Pons (tissue), 1 donor: ENCODE measurements at places on chromosomes 7 and 10.
A peak's percentile ranks its signal among the peaks of the same experiment; 100 is the strongest.

DNA sequence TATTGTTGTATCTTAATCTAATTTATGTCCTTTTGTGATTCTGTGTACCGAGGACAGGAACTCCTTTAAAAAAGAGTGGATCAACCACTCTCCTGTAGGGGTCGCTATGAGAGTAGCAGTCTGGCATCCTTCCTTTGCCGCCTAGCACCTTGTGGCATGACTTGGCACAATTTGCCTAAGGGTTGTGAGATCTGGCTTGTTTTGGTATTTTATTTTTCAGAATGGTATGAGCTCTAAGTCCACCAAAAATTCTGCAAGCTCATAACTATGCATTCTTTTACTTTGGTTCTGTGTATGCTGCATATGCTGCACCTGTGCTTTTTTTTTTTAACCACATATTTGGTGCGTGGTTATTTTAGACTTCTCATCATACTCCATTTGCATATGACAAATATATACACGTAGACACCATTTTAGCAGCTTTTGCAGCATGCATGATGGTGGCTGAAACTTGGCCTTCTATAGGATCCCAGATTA is 112.8 kb downstream of the CDK14 start:
- DNase-seq: peak; percentile 67

DNA sequence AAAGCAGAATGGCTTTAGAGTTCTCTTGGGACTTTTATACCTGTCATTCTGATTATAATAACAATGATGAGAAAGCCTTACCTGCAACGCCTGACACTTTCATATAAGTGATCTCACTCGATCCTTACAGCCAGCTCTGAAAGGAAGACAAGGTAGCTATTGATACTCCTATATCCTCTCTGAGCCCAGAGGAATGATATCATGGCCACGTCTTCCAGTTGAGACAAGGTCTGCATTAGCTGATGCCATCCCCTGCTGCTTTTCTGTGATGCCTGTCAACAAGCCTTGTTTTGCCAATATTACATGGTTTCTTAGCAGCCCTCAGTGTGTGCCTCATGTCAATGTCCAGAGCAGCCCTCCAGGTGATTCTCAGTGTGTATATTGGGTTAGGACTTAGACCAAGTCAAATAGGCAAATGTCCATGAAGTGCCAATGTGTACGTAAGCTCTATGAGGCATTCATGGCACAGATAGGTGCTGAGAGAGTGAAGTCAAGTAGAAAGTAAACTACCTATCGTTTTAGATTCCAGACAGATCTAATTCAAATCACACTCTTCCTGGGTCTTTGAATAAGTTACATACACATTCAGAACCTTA is 405.9 kb downstream of the ADRA2A start:
- DNase-seq: no peak

- DNase-seq: no peak
These were observed 21.5 kb downstream of the GET4 start for GRCh38 chr7:897771-898376.

DNA sequence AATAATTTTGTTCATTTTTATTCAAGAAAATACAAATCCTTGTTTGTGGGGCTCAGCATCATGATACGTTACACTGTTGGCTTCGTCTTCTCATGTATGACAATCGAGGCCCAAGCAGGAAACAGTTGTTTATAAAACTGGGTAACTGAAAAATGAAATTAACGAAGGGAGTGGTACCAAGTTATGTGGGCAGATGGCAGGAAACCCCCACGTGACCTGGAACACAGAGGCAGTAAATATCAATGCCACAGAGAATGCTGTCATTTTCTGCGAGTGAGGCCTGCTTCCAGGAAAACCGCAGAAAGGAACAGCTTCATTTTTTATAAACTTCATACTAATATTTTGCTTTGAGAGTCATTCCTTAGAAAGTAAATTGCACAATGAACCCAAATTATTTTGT is 201.0 kb upstream of the ADARB2 start:
- DNase-seq: no peak

DNA sequence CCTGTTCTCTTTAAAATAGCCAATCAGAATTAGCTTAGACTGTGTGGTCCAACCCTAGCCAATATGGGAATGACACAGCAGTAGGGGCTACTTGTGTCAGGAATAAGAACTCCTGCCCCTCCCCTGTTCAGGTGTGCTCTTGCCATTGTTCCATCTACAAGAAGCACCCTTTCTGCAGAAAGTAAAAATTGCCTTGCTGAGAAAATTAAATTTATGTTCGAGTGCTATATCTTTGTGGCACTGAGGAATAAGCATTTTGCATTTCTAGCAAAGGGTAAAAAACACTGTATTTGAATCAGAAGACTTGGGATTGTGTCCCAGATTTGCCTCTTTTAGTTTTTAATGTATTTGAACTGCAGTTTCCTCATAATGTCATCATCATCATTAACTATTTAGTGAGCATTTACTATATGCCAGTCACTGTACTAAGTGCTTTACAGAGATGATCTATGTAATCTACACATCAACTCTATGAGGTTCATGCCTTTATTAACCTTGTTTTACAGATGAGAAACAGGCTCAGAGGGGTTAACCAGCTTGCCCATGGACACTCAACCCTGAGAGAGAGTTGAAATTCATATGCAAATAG is 28.9 kb upstream of the XRCC2 start:
- no peak for DNase-seq

- DNase-seq: no peak
These were observed 28.2 kb upstream of the TLL2 start for GRCh38 chr10:96541921-96542320.

DNA sequence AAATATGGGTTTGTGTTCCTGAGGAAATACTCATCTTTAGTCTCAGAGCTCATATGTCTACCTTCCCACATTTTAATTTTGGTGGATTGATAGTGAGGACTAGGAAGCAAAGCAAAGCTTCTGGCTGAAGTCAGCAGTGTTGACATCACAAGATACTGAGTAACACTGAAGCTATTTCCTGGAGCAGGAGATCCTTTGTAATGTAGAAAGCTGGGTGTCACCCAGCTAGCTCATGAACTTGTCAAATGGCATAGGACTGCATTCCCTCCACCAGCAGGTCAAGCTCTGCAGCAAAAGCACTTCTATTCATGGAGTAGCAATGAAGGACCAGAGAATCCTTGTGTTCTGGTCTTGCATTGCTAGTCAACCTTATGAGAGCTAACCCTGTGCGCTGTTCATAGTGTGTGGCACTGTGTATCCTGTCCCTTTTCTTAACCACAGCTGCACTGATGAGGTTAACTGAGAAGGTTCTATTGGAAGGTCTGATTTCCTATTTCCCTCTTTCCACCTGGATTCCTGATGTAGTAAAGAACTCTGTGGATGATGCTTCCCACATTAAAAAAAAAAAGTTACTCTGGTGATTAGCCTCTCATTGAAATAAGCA is 94.8 kb upstream of the ZNF804B start:
- no peak for DNase-seq

GRCh38 chr7:51471210-51471980 is 154.8 kb upstream of the COBL start:
- no peak for DNase-seq

DNA sequence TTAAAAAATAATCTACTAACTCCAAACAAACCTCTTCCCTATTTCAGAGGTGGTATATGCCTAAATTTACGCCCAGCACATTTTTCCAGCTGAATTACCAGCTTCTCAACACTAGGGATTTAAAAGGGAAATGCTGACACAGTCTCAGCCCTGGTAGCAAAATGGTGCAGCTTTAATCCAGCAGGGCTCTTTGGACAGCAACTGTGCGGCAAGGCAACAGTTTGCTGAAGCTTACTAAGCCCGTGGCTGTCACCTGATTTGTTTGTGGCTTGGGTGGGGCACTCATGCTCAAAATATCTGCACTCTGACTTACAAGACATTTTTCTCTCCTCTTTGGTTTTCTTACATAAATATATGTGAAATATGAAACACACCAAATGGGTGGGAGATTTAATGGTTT is 206.7 kb downstream of the POU6F2 start:
- no peak for DNase-seq

- no peak for DNase-seq
These were observed 74.9 kb upstream of the PCBD1 start for GRCh38 chr10:70963271-70963670.

DNA sequence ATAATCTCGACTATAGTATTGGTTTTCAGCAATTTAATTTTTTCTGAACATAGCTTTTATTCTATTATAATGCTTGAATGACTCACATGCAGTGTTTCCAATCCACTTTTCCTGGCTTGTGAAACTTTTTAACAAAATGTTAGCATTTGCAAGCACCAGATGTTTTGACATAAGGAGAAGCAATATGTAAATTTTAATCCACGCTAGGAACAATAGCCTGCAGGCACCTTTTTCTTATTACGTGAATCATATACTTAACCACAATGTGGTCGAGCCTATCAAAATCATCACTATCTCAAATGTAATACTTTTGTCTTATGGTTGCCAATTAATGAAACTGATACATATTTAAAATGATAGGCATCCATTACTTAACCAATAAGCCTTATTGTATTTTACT is 97.1 kb downstream of the TFEC start:
- no peak for DNase-seq

- DNase-seq: no peak
These were observed 130.4 kb upstream of the STEAP4 start for GRCh38 chr7:88437132-88437531.

- DNase-seq: no peak
These were observed 28.1 kb upstream of the KNDC1 start for GRCh38 chr10:133131734-133132472.

DNA sequence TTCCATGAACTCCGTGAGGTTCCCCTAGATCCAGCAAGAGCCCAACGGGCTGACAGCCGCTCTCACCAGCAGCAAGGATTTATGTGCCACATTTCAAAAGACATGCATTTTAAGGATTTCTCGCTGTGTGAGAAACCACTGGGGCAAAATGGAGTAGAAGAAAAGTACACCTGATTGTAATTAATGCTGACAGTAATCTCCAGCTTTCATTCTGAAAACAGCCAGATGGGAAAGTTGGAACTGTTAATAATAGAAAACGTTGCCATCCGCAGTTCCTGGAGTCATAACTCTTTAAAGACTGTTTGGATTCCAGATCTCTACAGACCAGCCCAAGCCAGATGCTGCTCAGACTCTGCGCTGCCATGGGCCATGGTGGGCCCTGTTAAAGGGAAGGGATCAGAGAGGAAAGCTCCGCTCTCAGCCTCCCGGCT is 216.9 kb upstream of the GLI3 start:
- no peak for DNase-seq

DNA sequence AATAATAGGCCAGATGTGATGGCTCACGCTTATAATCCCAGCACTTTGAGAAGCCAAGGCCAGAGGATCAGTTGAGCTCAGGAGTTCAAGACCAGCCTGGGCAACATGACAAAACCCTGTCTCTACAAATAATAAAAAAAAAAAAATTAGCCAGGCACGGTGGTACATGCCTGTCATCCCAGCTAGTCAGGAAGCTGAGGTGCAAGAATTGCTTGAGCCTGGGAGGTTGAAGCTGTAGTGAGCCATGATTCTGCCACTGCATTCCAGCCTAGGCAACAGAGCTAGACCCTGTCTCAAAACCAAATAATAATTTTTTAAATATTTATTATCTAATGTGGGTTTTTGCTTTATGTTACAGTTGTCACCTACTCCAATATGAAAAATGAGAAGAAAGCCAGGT is 178.9 kb downstream of the ADK start:
- DNase-seq: no peak

GRCh38 chr7:10973942-10974911 is 555 bp downstream of the PHF14 start:
- peak; percentile 25 for DNase-seq

GRCh38 chr10:47452495-47453140 is 31.3 kb downstream of the ANXA8 start:
- DNase-seq: no peak

GRCh38 chr7:80133361-80134114 is 1.1 kb upstream of the GNAI1 start:
- peak; percentile 57 for DNase-seq

GRCh38 chr7:57437581-57437980 is 12.4 kb upstream of the ZNF716 start:
- no peak for DNase-seq

DNA sequence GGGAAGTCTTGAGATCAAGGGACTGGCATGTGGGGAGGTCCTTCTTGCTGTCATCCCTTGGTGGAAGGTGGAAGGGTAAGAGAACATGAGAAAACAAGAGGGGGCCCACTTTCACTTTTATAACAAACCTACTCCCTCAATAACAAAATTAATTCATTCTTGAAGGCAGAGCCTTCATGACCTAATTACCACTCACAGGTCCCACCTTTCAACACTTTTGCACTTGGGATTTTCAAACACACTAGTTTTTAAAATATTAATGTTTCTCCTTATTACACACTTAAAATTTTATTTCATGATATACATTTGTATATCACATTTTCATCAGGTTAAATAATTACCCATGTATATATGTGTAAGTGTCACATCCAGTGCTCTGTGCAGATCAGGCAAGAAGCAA is 2.0 kb downstream of the ST7 start:
- DNase-seq: no peak

GRCh38 chr7:131797841-131798240 is 241.4 kb upstream of the PODXL start:
- DNase-seq: no peak

DNA sequence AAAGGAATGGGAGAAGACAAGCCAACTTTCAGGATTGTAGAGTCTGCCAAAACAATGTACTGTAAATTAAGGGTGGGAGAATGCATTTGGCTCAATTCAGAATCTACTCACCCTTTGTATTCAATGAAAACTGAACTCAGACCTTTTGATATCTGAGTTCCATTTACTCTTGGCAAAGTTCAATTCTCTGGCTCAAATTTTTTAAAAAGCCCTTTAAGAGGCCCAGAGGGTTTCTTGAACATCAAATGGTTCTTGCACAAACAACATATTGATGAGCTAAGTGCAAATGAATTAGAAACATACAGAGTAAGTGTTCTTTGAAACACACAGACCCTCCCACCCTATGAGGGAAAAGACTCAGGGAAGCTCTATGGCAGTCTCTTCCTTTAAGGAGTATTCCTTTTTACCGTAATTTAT is 5.2 kb upstream of the XPNPEP1 start:
- no peak for DNase-seq

- DNase-seq: peak; percentile 90
These were observed 18.3 kb downstream of the LRRC20 start for GRCh38 chr10:70363971-70364771.

- DNase-seq: no peak
These were observed 22.5 kb downstream of the CALHM2 start for GRCh38 chr10:103429647-103430046.

DNA sequence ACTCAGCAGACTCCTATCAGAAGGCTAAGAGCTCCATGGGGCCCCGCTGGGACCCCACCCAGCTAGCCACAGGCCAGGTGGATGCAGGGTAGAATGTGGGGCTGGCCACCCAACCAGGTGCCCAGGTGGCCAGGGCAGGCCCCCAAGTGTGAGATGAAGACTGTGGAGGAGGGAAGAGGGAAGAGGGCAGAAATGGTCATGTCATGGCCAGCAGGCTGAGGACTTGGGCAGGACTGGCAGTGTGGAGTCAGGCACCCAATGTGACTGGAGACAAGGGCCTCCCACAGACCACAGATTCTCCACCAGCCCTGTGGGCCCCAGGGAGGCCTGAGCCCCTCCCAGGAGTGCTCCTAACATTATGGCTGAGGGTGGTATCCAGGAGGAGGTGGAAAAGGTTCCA is 141.6 kb downstream of the TNS3 start:
- no peak for DNase-seq

GRCh38 chr10:112801748-112802147 is 148.3 kb upstream of the TCF7L2 start:
- DNase-seq: no peak
